ENCODE measurements at places on chromosomes 5 and 9. TPM values are rescaled to one million over a fixed set of nuclear protein-coding genes. Genes with fewer than 3 reads are reported as not detected.

DNA sequence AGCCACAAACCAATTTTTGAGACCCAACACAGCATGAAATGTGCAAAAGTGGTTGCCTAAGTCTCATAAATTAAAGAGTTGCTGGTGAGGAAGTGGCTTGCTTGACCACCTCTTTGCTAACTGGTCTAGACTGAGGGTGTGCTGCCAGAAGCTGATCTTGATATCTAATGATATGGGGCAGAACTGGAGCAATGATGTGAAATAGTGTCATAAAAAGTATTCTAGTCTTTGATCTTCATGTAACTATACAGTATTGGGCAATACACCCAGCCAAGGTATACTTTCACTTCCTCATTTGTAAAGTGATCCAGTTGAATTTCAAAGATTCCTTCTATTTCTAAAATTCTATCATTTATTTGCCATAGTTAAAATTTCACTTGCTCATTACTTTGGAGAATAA, 5.9 kb upstream of the YTHDC2 start:
- no peak for DNase-seq

STOM gene
- total RNA-seq = 226 TPM

SLC46A2 gene
- total RNA-seq = not detected

MYO10 gene
- 59.5 TPM for total RNA-seq

FAM221B gene
- total RNA-seq = not detected
